Activated CD4-positive, CD25-positive, alpha-beta regulatory T cell (primary cell): ENCODE measurements at places on chromosomes 16 and 17.

- no peak for DNase-seq
Observed at GRCh38 chr16:57749101-57749692, 13.6 kb downstream of the KATNB1 start.

DNA sequence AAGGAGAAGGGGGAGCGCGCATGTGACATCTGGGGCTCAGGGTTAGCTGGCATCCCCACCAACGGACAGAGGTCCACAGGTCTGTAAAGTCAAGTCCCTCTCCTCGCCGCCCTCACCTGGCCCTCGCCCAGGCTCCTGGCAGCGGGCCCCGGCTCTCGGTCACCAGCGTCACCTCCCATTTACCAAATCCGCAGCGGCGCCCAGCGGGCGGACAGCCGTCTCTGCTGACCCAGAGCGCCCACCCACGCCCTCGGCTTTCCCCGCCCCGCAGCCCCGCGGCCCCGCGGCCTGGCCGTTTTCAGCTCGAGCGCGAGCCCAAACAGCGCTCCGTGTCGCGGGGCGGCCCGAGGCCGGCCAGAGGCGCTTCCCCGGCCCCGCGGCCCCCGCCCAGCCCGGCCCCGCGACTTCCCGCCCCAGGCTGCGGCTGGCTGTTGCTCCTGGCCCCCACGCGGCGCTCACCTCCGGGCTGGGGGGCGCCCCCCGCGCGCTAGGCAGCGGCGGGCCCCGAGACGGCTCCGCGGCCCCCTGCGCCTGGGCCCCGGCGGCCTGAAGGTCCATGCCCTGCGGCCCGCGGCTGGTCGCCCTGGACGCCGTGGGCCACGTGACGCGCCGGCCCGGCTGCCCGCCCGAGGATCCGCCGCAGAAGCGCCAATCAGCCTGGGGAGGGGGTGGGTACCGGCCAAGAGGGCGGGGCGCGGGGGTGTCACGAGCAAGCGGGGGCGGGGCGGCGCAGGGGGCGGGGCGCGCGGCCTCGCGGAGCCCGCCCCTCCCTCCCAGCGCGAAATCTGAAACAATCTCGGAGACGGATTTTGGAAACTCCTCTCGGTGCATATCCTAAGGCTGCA lies at the start of gene COPRS:
Gene COPRS (minus strand): TSS at position 603 of the 845 bp plus-strand sequence. CDS start 45 bp downstream, at position 558.
- DNase-seq, result peak; percentile 80

GRCh38 chr16:49724774-49725173 lies 131.1 kb downstream of the ZNF423 start:
- DNase-seq, result no peak

- DNase-seq, result no peak
Observed at GRCh38 chr16:66802159-66802558, 775 bp upstream of the TERB1 start.

DNA sequence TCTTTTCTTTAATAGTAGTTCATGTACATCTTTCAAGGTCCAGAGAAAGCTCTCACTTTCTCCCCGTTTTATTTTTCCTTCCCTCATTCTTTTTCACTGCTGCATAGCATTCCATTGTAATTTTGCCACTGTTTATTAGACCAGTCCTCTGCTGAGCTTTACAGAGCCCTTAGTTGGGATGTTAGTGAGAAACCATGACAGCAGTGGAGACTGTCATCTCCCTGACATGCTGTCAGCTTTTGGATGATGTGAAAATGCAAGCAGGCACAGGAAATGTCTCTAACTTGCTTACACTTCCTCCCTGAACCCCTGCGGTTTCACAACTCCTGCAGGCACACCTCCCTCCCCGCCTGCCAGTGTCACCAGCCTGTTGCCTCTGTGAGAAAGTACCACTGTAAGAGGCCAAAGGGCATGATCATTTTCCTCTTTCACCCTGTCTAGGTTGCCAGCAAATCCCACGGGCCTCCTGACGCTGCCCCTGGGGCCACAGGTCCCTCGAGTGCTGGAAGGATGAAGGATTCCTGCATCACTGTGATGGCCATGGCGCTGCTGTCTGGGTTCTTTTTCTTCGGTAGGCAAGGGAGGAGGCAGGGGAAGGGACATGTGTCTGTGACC lies at the start of gene ITGAL:
Gene ITGAL (plus strand): TSS at position 415 of the 615 bp plus-strand sequence. CDS start 96 bp downstream, at position 511.
- DNase-seq, result peak; percentile 52

DNA sequence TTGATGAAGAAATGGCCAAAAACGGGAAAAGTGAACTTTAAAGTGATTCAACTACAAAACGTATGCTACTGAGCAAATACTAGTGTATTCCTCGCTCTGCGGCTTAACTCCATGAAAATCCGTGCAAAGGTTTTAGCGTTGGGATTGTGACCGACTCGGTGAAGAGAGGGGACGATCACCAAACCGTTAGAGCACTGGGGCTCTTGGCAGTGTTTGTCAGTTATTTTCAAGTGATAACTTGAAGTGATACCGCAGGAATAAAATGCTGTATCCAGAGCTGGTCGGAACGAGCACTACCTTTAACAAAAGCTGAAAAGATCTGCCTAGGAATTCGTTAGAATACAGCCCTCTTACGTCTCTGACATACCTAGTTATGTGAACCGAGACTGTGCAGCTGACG lies 773 bp upstream of the PPM1D start:
- no peak for DNase-seq

DNA sequence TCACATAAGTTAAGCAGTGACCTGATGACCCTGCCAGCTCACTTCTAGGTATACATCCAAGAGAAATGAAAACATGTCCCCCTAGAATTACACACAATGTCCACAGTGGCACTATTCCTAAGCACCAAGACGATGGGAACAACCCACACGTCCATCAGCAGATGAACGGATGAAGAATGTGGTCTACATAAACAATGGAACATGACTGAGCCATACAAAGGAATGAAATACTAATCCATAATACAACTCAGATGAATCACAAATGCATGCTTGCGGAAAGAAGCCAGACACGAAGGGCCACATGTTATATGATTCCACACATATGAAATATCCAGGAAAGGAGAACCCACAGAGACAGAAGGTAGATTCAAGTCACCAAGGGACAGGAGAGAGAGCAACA lies 17.4 kb downstream of the USP22 start:
- no peak for DNase-seq

- no peak for DNase-seq
Observed at GRCh38 chr17:40188694-40189093, 11.4 kb downstream of the RAPGEFL1 start.

DNA sequence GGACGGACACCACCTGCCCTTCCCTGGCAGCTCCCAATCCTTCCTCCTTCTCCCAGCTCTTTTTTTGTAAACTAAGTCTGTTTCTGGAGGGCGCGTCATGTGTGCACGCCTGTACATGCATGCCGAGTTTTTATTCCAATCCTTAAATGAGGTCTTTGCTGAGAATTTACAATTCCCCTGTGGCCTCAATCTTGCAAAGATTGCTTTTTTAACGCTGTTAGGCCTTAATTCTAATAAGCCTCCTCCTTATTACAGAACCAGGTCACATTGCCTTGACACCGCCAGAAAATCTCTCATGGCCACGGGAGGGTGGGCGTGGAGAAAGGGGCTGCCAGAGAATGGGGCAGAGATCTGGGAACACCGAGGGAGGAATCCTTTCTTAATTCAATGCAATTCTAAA lies 17.6 kb downstream of the RBFOX3 start:
- no peak for DNase-seq

GRCh38 chr17:28193241-28193640 lies 125.8 kb upstream of the TMEM97 start:
- DNase-seq, result no peak

- no peak for DNase-seq
Observed at GRCh38 chr17:18093616-18094408, 6.1 kb downstream of the DRG2 start.

DNA sequence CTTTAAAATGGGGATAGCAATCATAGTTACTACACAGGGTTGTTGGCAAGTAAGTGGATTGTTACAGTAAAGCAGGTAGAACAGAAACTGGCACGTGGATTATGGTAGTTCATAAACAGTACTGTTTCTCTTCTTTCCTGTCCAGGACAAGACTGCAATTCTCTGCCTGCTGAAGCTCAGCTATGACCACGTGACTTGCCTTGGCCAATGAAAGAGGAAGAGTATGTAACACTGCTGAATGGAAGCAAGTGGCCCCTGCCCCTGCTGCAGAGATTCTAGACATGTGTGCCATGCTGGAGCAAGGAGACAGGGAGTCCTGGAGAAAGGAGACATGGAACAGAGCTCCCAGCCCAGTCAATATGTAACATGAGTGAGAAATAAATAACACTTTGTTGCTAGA lies 66.6 kb upstream of the TOX3 start:
- DNase-seq, result no peak

GRCh38 chr16:12010388-12011251 lies 34.1 kb downstream of the SNX29 start:
- DNase-seq, result no peak

- DNase-seq, result no peak
Observed at GRCh38 chr17:19876529-19877161, 8.9 kb upstream of the ULK2 start.

DNA sequence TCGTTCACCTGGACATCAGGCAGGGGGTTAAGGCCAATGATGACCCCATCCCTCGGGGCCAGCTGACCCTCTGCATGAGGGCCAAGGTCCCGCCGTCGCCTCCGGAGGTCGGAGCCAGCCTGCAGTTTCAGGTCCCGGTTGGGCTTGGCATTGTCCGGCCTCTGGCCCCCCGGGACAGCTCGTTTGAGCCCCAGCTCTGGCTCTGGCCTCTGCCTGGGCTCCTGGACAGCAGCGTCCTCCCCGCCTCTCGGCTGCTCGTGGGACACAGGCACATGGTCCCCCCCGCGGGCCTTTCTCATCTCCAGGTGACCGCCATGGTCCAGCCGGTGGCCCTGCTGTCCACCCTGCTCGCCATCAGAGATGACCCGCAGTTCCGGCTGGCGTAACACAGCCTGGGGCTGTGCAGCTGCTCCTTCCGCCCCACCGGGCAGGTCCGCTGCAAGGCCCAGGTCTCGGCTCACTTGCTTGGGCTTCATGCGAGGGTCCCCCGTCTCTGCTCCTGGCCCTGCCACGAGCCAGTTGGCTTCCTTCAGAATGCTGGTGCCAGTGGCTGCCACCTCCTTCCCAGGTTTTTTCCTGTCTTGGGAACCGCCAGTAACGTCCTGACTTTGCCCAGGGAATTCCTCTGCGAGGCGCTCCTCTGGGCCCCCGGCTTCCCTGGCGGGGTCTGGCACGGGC lies 6.7 kb downstream of the NDUFAF8 start:
- no peak for DNase-seq

GRCh38 chr17:43010667-43011308 lies 4.2 kb downstream of the IFI35 start:
- no peak for DNase-seq

GRCh38 chr16:57756424-57757325 lies 21.1 kb downstream of the KATNB1 start:
- no peak for DNase-seq

DNA sequence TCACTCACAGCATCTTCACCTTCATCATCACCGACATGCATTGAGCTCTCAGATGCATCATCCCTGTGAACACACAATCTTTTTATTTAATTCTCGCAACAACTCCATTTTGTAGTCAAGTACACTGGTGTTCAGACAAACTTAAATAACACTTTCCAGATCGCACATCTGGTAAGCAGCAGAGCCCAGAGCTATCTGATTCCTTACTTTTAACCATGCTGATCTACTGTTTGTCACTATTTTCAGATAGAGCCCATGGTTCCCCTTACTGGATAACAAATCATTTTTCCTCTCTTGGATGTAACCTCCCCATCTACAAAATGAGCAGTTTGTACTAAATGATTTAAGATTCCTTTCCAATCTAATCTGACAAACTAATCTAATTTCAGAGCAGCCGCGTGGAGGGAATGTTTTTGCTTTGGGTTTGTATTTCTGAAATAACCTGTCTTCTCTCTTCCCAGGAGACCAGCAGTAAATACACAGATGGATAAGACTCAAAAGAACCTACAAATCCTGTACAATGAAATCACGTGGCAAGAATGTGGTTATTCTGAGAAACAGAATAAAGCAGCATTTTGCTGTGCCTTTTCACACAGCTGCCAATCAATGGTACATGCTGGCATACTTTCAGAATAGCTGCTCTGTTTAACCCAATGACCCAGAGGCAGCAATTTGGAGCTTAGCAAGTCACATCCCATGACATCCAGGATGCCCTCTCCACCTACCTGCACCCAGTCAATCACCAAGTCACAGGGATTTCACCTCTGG lies 72.9 kb upstream of the CCL2 start:
- no peak for DNase-seq

- no peak for DNase-seq
Observed at GRCh38 chr16:85485379-85485778, 127.7 kb upstream of the GSE1 start.

DNA sequence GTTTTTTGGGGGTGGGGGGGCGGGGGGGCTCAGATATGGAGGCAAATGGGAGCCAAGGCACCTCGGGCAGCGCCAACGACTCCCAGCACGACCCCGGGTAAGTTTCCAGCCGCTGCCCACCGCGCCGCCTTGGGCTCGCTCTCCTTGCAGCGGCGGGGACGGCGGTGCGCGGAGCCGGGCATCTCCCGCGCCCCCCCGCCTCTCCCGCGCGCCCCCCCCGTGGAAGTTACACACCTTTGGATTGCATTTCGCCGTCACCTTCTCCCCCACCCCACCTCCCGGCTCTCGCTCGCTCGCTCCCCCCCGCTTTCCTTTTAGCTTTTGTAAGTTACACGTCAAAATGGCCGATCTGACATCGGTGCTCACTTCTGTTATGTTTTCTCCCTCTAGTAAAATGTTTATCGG lies 387 bp downstream of the MSI2 start:
- no peak for DNase-seq

- DNase-seq, result no peak
Observed at GRCh38 chr16:11145173-11145818, 110.7 kb downstream of the SOCS1 start.

DNA sequence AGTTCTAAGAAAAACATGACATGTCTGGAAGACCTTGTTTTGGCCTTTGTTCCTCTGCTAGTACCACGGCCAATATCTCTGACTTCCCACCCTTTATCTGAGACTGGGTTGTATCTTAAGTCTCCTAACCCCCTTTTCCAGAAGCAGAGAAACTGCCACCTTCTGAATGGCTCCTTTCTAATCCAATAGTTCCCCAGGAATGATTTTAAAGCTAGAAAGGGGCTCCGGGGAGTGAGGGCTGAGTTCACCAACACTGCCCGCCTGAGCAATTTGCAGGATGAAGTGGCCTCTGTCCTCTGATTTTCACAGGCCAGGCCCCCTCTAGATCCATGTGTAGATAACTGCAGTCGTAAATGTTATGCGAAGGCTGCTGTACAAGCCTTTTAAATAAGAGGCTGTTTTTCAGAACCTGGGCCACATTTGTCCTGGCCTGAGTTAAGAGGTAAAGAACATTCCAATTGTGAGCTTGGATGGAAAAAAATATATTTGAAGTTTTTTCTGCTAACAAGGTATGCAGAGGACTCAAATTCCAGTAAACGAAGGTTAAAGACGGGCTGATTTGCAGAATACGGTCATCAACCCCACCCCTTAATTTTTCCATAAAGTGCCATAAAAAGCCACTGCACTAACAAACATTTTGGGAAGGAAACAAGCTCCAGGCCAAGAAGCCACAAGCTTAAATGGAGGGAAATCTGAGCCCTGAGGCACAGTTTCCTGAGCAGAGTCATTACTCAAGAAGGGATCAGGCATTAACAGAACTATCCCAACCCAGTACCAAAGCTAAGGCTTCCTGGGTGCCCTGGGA lies 117.0 kb upstream of the MAF start:
- no peak for DNase-seq

- no peak for DNase-seq
Observed at GRCh38 chr17:66481271-66481670, 178.9 kb downstream of the PRKCA start.

GRCh38 chr16:54208237-54208636 lies 78.3 kb downstream of the IRX3 start:
- no peak for DNase-seq

- no peak for DNase-seq
Observed at GRCh38 chr17:28895794-28896447, 1.6 kb downstream of the FLOT2 start.
